CD4-positive, alpha-beta T cell treated with Interleukin-15 for 1 hour (primary cell): ENCODE measurements at places on chromosomes 7 and 10.

DNA sequence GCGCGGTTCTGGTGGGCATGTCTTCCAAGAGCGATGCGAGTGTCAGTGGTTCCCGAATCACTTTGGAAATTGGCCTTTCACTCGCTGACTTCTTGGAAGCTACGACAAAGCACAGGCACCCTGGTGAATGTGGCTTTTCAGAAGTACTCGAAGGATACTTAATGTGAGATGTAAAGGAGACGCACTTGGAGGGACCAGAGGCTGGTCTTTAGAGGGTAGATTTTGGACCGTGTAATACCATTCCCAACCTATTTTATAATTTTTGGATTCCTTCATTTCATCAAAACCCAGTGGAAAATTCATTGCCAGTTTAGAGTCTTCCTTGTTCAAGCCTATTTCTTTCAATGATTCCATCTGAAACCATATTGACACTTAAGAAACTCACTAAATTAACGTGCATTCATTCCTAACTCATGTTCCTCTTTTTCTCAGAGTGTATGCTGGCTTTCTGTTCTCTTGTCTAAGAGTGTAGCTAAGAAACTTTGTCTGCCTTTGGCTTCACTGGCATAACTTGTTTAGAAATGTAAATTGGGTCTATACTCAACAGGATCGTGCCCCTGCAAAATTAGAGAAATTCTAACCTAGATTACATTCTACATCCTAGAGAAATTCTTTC lies 645 bp upstream of the COPG2 start:
- no peak for DNase-seq

DNA sequence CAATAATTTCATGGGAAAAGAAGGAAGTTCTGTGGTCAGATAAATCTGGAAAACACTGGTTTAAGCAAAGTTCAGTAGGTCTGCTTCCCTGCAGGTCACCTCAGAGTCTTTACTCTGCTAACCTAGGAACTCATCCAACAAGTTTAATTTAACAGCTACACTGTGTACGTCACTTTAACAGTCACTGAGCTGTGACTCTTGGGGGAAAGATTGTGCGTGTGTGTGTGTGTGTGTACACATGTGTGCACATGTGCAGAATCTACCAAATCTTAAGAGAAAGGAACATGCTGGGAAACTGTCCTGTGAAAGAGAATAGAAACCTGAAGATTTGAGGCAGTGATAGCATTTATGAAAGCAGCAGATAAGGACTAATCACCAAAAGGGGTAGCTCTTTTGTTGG lies 62.6 kb downstream of the IKZF1 start:
- DNase-seq = peak; percentile 52

DNA sequence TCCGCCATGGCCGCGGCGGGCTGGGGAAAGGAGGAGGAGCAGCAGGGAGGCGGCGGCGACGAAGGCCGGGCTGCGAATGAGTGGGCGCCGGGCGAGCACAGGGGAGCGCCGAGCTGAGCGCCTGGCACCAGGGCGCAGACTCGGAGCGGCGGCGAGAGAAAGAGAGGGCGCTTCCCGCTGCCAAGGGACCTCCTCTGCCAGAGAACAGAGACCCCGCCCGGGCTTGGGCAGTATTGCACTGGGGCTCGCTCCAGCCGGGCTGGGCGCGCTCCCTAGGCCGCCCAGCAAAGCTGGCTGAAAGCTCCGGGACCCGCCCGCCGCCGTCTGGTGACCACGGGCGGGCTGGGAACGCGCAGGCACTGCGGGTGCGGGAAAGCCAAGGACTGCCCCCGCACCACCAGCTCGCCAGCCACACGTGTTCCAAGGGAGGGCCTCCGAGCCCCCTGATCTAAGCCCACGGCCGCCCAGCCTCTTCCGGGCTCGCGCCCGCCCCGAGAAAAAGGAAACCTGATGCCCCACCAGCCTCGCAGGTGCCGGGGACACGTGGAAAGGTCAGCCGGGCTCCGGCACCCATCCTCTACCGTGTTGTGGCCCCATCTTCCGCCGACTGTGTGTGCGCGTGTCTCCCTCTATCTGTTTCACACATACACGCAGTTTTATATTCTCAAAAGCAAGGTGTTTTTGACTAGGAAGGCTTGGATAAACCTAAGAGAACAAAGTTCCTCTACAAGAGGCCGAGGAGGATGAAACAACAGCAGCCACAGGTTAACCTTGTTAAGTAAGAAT lies at the start of gene CCDC6:
TSS of gene CCDC6 (minus strand) at position 140 of the 786 bp plus-strand sequence. CDS start at position 8, 132 bp downstream.
- DNase-seq = peak; percentile 91

DNA sequence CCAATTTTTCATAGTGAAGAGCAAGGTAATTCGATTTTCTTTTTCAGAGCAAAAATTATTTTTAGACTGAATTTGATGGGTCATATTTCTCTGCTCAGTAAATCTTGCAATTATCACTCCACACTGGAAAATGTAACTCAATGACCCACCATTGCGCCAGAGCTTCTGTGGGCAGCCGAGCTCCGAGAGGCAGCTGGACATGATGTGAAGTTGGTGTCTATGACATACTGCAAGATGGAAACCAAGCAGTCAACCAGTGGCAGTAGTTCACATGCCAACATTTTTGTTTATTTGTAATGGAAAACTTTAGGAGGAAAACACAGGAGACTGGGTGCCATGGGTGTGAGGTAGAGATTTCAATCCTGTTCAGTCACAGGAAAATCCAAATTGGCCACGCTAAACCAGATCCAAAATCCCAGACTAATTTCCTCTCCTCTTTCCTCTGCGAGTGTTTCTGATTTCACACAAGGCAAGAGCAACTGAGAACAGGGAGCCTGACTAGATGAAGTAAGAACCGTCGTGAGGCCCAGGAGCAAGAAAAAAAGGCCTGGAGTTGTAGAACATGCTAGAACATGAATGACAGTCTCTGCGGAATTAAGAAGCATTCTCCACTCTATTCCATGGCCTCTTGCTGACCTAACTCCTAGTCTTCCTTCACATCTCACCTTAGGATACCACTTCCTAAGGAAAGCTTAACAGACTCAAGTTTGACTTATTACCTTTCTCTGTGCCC lies 39.3 kb downstream of the CALD1 start:
- no peak for DNase-seq

- DNase-seq = no peak
Measured at GRCh38 chr10:106280896-106281460, 883.5 kb downstream of the SORCS1 start.

DNA sequence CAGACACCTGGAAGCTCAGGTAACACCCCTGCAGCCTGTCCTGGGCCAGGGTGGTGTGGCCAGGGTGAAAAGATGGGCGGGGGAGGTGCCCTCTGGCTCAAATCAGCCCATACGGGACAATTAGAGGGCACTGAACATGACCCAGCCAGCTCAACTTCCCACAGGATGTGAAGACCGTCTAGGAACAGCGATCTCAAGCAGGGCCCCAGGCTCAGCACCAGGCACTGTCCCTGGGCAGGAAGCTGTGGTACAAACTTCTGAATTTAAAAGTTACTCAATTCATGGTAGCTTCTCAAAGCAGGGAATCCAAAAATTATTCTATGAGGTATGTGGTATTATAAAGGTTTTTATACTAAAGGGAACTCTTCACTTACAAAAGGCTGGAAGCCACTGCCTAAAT lies 5.1 kb upstream of the GRB10 start:
- DNase-seq = no peak

DNA sequence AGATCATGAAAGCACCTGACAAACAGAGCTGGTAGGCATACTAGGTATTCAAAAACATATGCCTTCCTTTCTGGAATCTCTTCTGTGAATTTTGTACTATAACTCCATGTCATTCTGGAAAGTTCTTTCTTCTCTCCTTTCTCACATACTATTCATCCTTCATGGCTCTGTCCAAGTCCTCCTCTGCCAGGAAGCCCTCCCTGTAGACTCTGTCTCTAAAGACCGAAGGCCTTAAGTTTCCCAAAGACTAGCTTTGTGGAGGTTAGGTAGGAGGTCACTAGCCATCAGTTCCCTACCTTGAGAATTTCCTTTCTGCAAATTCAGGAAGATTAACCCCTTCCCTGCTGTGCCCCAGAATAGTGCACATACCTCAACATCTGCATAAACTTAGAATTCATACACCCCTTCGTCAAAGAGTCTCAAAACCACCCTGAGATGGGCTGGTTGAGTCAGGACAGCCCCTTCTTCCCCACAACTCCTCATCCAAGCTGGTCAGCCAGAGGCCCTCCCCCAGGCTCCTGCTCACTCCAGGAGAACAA lies 20.6 kb downstream of the SORBS1 start:
- DNase-seq = no peak

DNA sequence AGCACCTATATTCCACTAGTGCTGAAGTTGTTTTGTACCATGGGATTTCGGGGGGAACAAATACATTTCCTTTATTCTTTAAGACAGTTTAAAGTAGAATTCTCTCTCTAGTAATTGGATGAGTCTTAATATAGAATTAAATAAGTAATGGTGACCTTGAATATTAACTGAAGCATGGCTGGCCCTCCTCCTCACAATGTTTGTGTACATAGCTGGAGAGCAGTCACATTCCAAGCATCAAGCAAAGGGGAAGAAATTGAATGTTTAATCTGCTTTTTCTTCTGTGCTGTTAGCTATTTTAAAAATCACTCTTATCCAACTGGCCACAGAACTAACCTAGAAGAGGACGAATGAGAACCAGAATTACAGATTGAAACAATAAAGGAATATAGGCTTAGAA lies 906.9 kb downstream of the CCSER2 start:
- no peak for DNase-seq

DNA sequence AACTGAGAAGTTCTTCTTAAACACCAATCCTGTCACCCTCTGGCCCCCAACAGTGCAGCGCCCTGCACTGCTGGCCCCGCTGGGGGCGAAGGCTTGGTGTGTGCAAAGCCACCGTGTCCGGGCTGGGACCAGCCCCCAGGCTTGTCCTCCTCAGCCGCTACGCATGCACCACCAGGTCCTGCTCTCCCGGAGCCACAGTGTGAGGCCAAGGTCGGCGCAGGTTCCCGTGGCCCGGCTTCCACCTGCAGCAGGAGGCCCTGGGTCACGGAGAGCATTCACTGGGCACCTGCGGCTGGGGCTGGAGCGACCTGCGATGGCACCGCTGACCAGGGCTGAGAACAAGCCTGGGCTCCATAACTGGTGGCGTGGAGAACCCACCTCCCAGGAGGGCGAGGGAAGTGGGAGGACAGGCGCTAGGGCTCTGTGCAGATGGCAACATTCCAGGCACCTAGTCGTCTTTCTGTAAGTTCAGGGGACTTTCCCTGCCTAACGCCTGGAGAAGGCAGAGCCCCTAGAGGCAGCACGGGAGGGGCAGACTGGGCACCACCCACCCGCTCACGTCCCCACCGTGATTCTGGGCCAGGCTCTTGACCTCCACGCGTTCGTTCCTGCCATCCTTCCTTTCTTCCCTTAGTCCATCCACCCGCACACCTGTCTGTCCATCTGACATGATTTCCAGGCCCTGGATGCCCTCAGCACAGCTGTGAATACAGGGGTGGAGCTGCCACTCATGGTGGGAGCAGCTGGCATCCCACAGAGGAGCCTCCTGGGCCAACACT lies 271.6 kb downstream of the ELFN1 start:
- no peak for DNase-seq

DNA sequence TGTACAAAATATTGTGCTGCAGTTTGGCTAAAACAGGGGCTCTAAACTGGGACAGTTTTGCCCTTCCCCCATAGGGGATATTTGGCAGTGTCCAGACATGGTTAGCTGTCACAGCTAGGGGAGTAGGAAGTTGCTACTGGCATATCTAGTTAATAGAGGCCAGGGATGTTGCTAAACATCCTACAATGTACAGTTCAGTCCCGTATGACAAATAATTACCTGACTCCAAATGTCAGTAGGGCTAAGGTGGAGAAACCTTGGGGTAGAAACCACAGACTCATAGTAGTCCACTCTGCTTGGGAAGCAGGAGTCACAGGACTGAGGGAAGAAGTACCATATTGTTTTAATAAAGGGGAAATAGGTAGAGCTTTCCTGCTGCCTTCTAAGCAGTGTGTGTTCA lies 39.8 kb downstream of the WBP1L start:
- no peak for DNase-seq

- no peak for DNase-seq
Measured at GRCh38 chr7:966291-967069, 8.9 kb downstream of the COX19 start.

DNA sequence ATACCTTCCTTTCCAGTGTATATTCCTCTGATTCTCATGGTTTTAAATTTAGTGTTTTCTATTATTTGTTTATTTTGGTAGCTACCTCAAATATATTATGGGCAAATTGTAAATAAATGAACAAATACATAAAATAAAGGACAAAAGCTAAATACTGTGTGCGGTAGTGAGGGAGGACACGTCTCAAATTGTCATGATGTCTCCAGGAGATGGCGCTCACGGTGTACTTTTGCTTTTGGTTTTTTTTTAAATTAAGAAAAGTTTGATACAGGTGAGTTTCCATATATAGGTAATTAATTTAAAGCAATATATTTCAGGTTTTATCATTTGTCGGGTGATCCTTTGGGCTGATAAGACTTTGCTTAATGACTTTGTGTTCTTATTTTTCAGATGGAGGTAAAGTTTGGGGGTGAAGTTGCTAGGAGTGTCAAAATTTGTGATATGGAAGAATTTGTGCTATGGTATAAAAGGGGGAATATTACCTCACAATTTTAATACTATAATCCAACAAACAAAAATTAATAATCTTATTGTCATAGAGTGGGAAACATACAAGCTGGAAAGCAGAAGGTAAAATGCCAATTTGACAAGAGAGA lies 68.4 kb upstream of the TMEM229A start:
- no peak for DNase-seq
